ENCODE measurements at places on chromosomes 6 and 20.

- H3K27me3 ChIP-seq = no peaks in the 10 kb centered on the region
- no peak overlapping the region for H3K27ac ChIP-seq
- H3K36me3 ChIP-seq = no peaks in the 10 kb centered on the region
- H3K4me1 ChIP-seq = peaks cover 16% of the 10 kb centered on the region
- no peak overlapping the region for H3K4me3 ChIP-seq
Measured at GRCh38 chr6:448296-449056, 56.9 kb downstream of the IRF4 start.

DNA sequence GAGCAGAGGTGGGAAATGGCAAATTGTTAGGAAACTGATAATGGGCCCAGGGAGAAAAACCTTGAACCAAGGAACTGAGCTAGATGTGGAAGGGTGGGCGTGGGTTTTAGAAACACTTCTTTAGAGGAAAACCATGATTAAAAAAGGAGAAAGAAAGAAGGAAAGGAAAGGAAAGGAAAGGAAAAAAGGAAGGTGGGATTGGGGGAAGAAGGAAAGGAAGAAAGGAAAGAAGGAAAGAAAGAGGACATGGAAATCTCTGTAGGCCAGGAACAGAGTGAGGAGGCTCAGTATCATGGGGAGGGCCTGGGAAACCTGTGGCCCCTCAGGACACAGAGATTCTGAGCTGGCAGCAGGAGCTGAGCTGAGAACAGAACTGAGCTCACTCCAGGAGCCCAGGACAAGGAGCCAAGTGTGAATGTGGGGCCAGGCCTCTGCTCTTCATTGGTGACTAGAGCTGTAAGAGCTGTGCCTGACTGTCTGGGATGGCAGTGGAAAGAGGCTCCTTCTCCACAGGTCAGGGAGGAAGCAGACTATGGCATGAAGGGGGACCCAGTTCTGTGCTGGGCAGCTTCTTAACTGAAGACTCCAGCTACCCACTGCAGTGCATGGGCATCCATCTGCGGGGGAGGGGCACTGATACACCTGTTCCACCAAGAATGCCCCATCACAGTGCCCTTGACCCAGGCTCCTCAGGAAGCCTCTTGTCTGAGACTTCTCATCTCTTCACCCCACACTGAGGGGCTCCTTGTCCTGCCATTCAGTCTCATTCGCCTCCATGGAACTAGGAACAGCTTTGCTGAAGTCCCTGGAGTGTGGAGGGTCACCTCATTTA is 116.1 kb upstream of the BACH2 start:
- H3K27me3 ChIP-seq = no peaks in the 10 kb centered on the region
- H3K27ac ChIP-seq = no peak overlapping the region
- H3K4me3 ChIP-seq = no peak overlapping the region
- DNase-seq = no peak
- no peaks in the 10 kb centered on the region for H3K36me3 ChIP-seq

DNA sequence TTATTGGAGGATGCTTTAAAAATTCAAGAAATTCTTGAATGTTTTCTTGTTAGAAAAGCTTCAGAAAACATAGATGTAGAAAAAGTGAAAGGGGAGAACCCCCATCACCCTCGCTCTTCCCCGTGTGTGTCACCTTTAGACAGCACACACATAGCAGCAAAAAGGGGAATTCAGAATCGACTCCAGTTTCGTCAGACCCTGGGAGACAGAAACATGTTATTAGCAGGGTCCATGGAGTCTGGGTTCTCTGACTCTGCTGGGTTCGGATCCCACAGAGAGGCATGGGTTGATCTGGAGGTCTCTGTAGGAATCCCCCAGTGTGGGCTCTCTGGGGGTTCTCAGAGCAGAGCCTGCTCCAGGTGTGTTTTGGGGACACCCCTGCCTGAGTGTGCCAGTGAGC is 43.7 kb downstream of the ARHGAP40 start:
- H3K36me3 ChIP-seq = no peaks in the 10 kb centered on the region
- H3K4me3 ChIP-seq = no peak overlapping the region
- H3K27ac ChIP-seq = no peak overlapping the region

DNA sequence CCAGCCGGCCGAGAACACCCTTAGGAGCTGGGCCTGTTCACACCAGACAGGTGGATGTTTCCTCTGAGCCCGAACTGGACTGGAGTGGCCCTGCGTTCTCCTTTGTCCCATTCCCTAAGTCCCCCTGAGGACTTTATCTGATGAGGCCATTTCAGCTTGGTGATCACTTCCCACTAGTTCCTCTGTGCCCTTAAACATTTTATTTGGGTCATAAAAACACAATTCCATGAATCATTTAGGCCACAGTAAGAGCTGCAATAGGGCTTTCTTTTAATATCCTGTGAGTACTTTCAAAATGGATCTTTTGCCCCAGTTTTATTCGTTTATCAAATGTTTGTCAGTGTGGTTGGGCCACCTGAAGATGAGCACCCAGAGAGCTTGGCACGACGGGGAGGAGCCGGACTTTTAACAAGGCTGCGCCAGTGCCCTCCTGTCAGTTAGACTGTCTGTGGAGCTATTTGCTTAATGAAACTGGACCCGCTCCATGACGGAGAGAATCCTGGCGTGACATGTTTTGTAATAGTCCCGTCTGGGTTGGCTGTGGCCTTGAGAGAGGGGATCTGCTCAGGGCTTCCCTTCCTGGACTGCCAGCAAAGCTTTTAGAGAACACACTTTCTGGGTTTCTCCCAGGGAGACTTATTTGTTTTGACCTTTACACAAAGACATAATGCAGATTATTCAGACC is 53.5 kb downstream of the ZDHHC14 start:
- no peaks in the 10 kb centered on the region for H3K36me3 ChIP-seq
- H3K4me1 ChIP-seq = peaks cover 46% of the 10 kb centered on the region
- DNase-seq = peak; percentile 83
- H3K27me3 ChIP-seq = no peaks in the 10 kb centered on the region
- no peak overlapping the region for H3K4me3 ChIP-seq

DNA sequence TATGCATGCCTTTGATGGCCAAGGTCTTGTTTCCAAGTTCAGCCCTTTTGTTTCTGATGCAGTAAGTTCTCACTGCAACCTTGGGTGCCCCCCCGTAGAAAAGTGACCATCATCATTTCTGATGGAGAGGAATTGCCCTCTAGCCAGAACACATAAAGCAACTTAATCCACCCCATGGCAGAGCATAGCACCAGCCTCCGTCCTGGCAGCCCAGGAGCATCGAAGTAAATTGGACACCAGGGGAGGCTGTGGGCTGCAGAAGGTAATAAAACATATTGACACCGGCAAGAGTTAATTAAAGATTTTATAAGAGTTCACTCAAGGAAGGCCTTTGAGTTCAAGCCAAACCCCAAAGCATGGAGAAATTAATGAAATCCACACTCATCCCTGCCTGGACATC is 39.2 kb upstream of the CST7 start:
- H3K36me3 ChIP-seq = no peaks in the 10 kb centered on the region
- no peak overlapping the region for H3K27ac ChIP-seq
- H3K4me3 ChIP-seq = no peak overlapping the region
- no peaks in the 10 kb centered on the region for H3K27me3 ChIP-seq
- H3K4me1 ChIP-seq = peaks cover 8% of the 10 kb centered on the region

GRCh38 chr20:49482621-49483017 is at the start of gene KCNB1:
KCNB1 (minus strand) TSS chr20:49482668; CDS start chr20:49482480, 188 bp downstream.
- no peak within 1 kb of the TSS for H3K27ac ChIP-seq
- H3K4me1 ChIP-seq = peaks cover 32% of the 10 kb centered on the region
- DNase-seq = peak; percentile 73
- H3K36me3 ChIP-seq = peaks cover 15% of the 10 kb centered on the region
- peaks cover 4% of the 10 kb centered on the region for H3K27me3 ChIP-seq

- peaks cover 24% of the 10 kb centered on the region for H3K36me3 ChIP-seq
- H3K4me3 ChIP-seq = no peak overlapping the region
- H3K27ac ChIP-seq = no peak overlapping the region
- H3K4me1 ChIP-seq = no peaks in the 10 kb centered on the region
- peaks cover 2% of the 10 kb centered on the region for H3K27me3 ChIP-seq
Measured at GRCh38 chr6:34085453-34086170, 60.3 kb downstream of the GRM4 start.

GRCh38 chr6:114430534-114431124 is 87.8 kb upstream of the HS3ST5 start:
- H3K27ac ChIP-seq = no peak overlapping the region
- DNase-seq = no peak
- H3K36me3 ChIP-seq = no peaks in the 10 kb centered on the region

DNA sequence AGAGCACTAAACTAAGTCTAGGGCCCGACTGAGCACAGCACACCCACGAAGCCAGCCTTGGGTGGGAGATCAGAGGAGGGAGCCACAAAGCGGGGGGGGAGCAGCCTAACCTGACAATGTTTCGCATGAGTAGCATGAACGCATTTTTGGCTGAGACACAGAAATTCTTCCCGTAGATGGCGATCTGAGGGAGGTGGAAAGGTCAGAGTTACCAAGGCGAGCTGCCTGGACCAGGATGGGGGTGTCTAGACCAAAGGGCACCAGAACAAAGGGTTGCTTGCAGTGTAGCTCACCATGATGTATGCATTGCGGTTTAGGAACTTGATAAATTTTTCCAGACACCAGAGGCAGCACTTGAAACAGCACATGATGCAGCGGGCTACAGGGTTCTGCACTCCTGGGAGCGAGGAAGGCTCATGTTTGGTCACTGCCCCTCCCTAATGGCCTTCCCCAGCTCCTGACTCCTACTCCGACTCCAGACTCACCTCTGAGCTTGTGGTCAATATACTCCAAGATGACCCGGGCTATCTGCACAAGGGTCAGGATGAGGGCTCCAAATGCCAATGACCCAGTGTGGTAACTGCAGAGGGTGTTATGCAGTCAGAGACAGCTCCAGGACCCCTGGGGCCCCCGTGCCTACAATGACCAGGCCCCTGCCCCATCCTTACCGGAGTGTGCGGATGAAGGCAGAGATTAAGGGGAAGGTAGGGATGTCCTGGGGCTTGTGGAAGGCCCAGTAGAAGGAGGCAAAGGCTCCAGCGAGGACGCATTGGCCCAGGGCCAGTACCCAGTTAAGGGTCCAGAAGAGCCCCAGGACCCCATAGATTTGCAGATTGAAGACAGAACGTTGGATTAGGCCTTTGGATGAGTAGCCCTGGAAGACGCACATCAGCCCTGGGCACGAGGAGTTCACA is 2.8 kb upstream of the NEU1 start:
- H3K4me1 ChIP-seq = peaks cover 33% of the 10 kb centered on the region
- H3K27ac ChIP-seq = no peak overlapping the region
- DNase-seq = no peak
- H3K27me3 ChIP-seq = no peaks in the 10 kb centered on the region
- peaks cover 6% of the 10 kb centered on the region for H3K36me3 ChIP-seq
- H3K4me3 ChIP-seq = no peak overlapping the region

DNA sequence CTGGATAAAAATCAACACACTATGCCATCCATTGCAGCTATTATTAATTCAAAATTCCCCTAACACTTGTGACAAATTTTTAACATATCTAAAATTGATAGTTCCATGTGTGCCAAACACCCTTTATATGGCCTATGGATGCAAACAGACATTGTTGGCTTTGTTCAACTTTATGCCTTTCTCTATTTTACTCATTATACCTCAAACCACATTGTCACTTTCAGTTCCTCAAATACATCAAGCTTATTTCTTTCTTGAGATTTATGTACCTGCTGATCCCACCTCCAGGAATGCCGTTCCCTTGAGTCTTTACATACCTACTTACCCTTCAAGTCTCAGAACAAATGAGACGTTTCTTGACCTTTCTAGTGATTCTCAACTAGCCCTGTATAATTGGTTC is 193.5 kb upstream of the PLN start:
- H3K4me3 ChIP-seq = no peak overlapping the region
- H3K27me3 ChIP-seq = no peaks in the 10 kb centered on the region
- H3K36me3 ChIP-seq = no peaks in the 10 kb centered on the region
- no peak overlapping the region for H3K27ac ChIP-seq
- DNase-seq = no peak
- no peaks in the 10 kb centered on the region for H3K4me1 ChIP-seq

DNA sequence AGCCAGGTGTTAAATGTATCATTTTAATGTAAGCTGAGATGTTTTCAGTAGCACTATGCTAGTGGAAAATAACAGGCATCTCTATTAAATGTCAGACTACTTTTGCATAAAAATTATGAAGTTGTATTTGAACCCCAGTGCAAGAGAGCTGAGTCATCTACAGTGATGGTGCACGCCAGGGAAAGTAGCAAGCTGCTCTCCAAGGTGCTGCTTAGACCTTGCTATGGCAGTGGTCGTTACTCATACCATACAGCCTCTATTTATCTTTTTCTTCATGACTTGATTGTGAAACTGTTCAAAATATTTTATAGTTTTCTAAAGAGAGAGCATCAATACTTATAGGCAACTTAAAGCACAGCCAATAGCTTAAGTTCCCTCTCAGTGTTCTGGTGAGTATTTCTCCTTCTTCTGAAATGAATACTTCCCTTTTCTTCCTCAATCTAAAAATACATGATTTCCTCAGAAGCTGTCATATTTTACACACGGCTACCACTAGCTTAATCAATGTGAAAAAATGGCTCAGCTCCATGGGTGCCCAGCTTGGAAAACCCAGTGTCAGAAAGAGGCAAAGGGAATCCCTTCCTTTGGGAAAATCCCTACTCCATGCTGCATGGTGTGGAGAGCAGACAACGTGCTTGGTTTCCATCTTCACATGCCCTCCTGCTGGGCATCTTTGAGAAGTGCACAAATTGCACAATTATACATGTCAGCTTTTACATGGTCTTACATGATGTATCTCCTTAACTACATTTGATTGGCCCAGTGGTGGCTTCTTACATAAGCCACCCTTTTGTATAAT is 105.6 kb downstream of the ELOVL4 start:
- no peaks in the 10 kb centered on the region for H3K4me1 ChIP-seq
- no peak for DNase-seq
- H3K27ac ChIP-seq = no peak overlapping the region
- no peaks in the 10 kb centered on the region for H3K27me3 ChIP-seq
- no peaks in the 10 kb centered on the region for H3K36me3 ChIP-seq
- no peak overlapping the region for H3K4me3 ChIP-seq

DNA sequence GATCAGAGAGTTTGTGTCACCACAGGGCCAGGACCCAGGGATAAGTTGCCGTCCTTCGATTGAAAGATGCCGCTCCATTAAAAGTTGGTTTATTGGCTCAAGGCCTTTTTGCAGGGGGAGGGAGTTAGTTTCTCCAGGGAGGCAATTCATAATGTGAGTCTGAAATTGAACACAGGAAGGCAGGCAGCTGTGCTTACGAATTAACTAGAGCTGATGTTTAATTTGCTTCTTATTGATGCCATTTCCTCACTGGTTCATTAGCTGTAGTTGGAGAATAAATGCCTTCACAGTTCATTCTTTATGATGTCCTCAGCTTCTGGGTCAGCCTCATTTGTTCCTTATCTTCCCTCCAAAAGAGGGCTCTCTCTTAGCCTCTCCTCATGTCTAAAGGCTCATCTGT is 113.2 kb upstream of the PTPRT start:
- DNase-seq = no peak
- H3K27me3 ChIP-seq = no peaks in the 10 kb centered on the region
- no peaks in the 10 kb centered on the region for H3K36me3 ChIP-seq
- no peak overlapping the region for H3K4me3 ChIP-seq
- no peak overlapping the region for H3K27ac ChIP-seq
